Hypothalamus (tissue), 51 donors: ENCODE measurements at places on chromosomes 12 and 14.

DNA sequence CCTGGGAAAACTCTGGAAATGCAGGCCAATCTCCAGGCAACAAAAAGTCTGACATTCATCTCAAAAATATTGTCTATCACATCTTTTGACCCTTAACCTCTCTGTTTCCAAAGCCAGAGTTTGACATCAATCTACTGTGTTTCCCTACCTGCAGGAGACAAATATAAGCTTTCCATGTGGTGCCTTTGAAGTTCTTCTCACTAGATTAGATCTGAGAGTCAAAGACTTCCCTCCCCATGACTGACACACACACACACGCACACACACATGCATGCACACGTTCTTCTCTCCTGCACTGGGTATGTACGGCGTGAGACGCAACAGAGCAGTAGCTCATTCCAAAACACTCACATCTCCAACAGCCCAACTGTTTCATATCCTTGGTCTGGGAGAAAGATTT lies 8.1 kb upstream of the ITPR2 start:
- no peak for DNase-seq

DNA sequence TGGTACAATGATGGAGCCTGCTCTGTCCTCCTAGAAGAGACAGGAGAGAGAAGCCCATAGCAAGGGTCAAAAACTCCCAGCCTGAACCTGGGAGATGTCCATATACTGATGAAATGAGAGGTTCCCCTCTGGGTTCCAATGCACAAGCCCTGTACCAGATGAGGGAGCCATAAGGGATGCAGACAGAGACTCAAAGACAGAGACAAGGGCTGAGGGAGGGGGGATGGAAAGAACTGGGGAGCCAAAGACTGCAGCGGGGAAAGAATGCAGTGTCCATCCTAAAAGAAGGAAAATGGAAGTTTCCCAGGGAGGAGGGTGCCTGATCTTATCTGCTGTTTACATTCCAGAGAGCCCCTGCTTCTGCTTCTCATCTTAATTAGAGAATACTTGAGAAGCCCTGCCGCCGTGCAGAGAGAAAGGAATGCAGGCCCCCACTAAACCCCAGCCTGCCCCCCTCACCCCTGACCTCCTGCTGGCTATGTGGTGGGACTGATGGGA lies 27.7 kb downstream of the KRT18 start:
- DNase-seq, result no peak

GRCh38 chr12:119589097-119589496 lies 4.5 kb upstream of the TMEM233 start:
- no peak for DNase-seq

- no peak for DNase-seq
Observed at GRCh38 chr12:13094367-13094766, 9.1 kb downstream of the GSG1 start.

DNA sequence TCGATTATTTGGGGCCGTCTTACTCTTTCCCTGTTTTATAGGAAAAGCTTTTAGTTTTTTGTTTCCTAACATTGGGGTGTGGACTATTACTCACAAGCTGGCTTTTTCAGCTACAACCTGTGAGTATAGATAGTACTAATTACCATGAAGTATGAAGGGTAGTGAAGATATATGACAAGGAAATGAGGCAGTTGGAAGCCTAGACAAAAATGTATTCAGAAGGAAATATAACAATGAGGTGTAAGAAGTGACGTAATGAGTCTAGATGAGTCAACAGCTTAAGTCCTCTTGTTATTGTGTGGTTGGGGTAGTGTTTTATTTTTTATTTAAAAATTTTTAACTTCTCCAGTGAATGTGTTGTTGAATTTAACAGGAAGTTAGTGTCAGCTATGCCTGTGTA lies 804.5 kb downstream of the NRXN3 start:
- no peak for DNase-seq

DNA sequence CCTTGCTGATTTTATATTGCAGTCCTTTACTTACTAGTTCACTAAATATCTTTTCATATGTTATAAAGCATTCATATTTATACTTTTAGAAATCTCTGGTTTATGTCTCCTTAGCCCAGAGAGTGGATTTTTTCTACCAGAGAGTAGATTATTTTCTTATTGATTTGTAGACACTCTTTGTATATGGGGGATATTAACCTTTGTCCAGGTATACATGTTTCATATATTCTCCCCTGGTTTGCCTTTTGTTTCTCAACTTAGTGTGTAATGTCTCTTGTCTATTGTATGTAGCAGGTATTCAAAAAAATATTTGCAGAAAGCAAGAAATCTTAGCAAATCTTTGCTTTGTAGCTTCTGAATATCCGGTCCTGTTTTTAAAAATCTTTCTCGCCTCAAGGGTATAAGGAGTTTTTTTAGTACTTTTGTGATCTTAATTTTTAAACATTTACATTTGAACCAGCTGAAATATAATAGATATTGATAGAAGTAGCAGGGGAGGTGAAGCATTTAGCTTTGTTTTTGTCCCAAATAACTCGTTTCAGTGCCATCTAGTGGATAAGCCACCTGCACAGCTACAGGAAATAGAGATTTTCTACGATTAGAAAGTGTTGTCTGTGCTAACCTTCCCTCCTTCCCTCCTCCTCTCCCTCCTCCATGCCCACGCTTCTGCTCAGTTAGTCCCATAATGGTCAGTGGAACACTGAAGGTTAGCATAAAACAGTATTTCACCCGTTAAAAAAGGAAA lies 97.0 kb downstream of the PHETA1 start:
- DNase-seq, result no peak

DNA sequence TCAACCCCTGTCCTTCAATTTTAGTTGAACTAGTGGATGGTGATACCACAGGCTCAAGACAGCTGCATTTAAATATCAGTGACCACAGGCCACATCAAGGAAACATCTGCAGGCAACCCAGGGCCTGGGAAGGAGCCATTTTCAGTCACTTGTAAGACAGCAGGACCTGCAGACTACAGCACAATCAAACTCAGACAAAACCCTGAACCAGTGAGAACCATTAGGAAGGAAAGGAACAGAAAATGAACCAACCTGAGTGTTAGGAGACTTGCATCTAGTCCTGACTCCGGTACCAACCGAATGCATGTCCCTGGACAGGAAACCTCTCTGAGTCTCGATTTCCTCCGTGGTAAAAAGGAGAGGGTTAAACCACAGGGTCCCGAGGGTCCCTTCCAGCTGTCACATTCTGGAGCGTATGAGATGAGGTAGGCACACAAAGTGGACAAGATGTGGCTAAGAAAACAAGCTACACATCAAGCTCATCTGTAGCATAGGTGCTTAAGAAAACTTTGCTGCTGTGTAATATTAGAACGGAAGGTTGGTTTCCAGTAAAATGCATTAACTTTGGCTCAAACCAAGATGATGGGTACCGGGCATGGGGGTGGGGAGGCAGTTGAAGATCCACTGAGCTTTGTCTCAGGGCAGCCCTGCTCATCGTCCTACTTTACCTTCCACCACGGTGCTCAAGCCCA lies 1.6 kb upstream of the CDKN1B start:
- DNase-seq, result peak; percentile 74

- no peak for DNase-seq
Observed at GRCh38 chr14:104929268-104930230, 4.9 kb downstream of the PLD4 start.

- DNase-seq, result no peak
Observed at GRCh38 chr12:115456946-115457689, 773.1 kb upstream of the TBX3 start.

DNA sequence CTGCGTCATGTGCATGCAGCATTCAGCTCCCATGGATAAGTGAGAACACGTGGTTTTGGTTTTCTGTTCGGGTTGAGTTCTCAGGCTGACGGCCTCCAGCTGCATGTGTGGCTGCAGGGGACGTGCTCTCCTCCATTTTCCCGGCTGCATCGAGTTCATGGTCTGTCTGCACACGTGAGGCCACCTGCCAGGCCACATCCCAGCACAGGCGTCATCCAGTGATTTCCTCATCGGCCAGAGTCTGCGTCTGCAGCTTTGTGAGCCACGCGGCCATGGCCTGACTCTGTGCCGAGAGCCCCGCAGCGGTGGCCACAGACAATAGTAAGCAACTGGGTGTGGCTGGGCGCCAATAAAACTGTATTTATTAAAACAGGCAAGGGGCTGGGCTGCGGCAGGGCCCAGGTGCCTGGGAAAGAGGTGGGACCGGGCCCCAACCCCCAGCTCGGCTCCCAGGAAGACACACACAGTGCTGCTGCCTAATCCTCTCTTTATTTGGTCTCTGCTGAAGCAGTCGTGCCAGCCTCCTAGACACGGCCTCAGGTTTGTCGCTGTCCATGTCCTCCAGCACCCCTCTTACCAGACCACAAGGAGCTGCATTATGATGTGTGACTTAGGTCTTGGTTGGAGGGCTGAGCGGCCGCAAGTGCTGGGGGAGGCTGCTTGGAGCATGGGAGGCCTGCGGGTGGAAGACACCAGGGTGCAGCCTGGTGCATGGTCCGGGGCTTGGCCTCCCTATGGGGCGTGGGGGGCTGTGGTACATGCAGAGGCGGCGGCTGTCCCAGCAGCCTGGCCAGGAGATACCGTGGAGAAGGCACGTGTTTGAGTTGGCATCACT lies 52.0 kb downstream of the NOC4L start:
- no peak for DNase-seq

DNA sequence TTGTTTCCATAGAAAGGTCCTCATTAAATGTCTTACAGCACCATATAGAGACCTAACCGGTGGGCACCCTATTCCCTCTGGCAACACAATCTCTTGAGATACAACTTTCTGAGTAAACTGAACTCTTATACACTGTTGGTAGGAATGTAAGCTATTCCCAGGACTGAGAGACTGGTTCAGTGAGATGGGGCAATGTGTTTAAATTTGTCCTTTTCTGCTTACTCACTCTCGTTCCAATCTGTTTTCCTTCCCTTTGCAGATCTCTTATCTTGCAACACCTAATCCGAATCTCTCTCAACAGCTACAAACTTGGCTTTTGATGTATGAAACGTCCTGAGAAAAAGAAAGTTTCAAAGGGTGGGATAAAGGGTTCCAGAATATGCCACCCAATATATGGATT lies 26.1 kb upstream of the ETV6 start:
- no peak for DNase-seq

DNA sequence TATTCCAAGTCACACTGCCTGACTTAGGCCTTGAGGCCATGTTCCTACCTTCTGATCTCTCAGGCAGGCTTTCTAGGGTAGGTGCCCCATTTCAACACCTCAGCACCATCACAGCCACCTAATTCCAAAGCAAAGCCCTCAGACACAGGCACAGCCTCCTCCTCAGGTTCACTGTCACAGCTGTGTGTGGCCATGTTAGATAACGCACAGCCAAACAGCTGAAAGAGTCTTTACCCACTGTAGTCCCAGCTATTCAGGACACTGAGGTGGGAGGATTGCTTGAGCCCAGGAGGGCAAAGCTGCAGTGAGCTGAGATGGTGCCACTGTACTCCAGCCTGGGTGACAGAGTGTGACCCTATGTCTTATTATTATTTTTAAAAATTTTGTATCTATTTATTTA lies 7.3 kb upstream of the TMEM229B start:
- no peak for DNase-seq

- DNase-seq, result no peak
Observed at GRCh38 chr12:47216150-47216677, 136.5 kb upstream of the AMIGO2 start.

- no peak for DNase-seq
Observed at GRCh38 chr12:110109037-110109836, 14.9 kb upstream of the IFT81 start.

- no peak for DNase-seq
Observed at GRCh38 chr12:124369827-124370378, 75.0 kb downstream of the RFLNA start.

- DNase-seq, result no peak
Observed at GRCh38 chr14:103103461-103104388, 9.2 kb downstream of the EXOC3L4 start.

GRCh38 chr14:77302926-77303325 lies 17.8 kb downstream of the POMT2 start:
- no peak for DNase-seq
